Spinal cord (tissue), 10 donors: ENCODE measurements at places on chromosomes 6 and 20. TPM values are rescaled to one million over a fixed set of nuclear protein-coding genes. Genes with fewer than 3 reads are reported as not detected.

SGK2 gene
- 10.4 TPM for polyA plus RNA-seq

MICB gene
- 1.5 TPM for polyA plus RNA-seq

SLC29A1 gene
- 51.8 TPM for polyA plus RNA-seq

HEY2 gene
- polyA plus RNA-seq = 28.3 TPM

PLN gene
- 0.43 TPM for polyA plus RNA-seq

HLA-DOB gene
- 0.65 TPM for polyA plus RNA-seq

IL17A gene
- not detected for polyA plus RNA-seq

LAMA4 gene
- polyA plus RNA-seq = 60.5 TPM

SYNDIG1 gene
- 40.0 TPM for polyA plus RNA-seq

C6orf58 gene
- polyA plus RNA-seq = 1.2 TPM

DSN1 gene
- 12.4 TPM for polyA plus RNA-seq

PTCHD4 gene
- 0.68 TPM for polyA plus RNA-seq

PRSS16 gene
- polyA plus RNA-seq = 1.0 TPM

KCNK5 gene
- 4.8 TPM for polyA plus RNA-seq

RNF182 gene
- polyA plus RNA-seq = 29.2 TPM

CASS4 gene
- polyA plus RNA-seq = 1.1 TPM

BPIFB2 gene
- not detected for polyA plus RNA-seq

RAET1G gene
- polyA plus RNA-seq = 0.70 TPM

ESR1 gene
- 0.95 TPM for polyA plus RNA-seq

SPATA25 gene
- polyA plus RNA-seq = 2.6 TPM

PLA2G7 gene
- 7.7 TPM for polyA plus RNA-seq

OR12D2 gene
- polyA plus RNA-seq = not detected

SLC22A7 gene
- polyA plus RNA-seq = 0.71 TPM

SEC63 gene
- 85.0 TPM for polyA plus RNA-seq

HLA-DPA1 gene
- polyA plus RNA-seq = 6.6 TPM

ADGRF4 gene
- polyA plus RNA-seq = not detected

TNF gene
- not detected for polyA plus RNA-seq

CGA gene
- 0.59 TPM for polyA plus RNA-seq

ZBTB46 gene
- 9.7 TPM for polyA plus RNA-seq

TBX18 gene
- 7.9 TPM for polyA plus RNA-seq

C20orf141 gene
- not detected for polyA plus RNA-seq

TMEM244 gene
- polyA plus RNA-seq = not detected

SMLR1 gene
- 0.17 TPM for polyA plus RNA-seq

WTAP gene
- polyA plus RNA-seq = 88.6 TPM

ARMH2 gene
- 0.33 TPM for polyA plus RNA-seq

PKIB gene
- polyA plus RNA-seq = 15.7 TPM

GMPR gene
- 35.0 TPM for polyA plus RNA-seq

GFRAL gene
- not detected for polyA plus RNA-seq

DOK5 gene
- 36.6 TPM for polyA plus RNA-seq

NR2E1 gene
- not detected for polyA plus RNA-seq

MUCL3 gene
- not detected for polyA plus RNA-seq

CDSN gene
- 0.09 TPM for polyA plus RNA-seq

JPH2 gene
- polyA plus RNA-seq = 1.4 TPM

C20orf202 gene
- 0.59 TPM for polyA plus RNA-seq
